NCI-H524 (cell line): ENCODE measurements at places on chromosomes 11 and 22.

- peak; percentile 7 for DNase-seq
Observed at GRCh38 chr11:95231881-95232605, 1.0 kb upstream of the SESN3 start.

DNA sequence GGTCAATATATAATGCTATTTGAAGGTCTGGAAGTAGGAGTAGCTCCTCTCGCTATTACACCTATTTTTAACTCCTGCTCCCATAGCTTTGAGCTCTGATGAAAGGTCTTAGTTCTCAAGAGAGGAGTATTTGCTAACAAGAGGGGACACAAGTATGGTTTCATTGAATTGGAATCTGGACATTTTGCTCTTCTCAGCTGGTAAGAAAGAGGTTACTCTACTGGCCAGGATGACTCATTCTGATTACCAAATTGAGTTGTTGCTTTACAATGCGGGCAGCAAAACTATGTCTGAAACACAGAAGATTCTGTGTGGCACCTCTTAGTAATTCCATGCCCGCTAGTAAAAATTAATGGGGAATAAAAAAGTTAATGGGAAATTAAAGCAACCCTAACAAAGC lies 63.6 kb upstream of the EP300 start:
- no peak for DNase-seq

GRCh38 chr11:83721263-83721662 lies 435.1 kb upstream of the CCDC90B start:
- DNase-seq: no peak

DNA sequence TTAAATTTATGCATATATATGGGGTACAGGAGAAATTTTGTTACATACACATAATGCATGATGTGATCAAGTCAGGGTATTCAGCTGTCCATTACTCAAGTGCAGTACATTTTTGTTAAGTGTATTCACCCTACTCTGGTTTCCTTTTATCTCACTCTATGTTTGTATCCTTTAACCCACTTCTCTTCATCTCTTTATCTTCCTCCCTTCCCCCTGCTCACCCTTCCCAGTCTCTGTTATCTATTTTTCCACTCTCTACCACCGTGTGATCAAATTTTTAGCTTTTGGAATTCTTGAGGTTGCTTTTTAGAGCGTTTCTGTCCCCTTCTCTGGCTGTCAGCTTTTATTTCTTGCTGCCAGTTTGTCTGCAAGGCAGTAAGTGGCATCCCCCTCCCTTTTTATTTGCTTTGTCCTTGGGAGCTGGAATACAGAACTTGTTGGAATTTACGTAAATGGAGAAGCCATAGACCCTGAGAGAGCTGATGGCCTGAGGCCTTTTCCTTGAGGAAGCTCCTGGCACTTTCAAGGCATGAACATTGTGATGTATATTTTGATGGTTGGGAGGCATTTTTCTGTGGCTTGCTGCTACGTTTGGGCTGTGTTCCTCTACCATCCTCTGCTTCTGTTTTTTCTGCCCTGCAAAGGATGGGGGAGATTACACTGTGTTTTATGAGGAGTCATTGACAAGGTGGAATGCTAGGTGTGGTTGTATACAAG lies 148.6 kb downstream of the LDLRAD3 start:
- DNase-seq: no peak

- DNase-seq: no peak
Observed at GRCh38 chr11:119420631-119421030, 2.3 kb downstream of the THY1 start.
